ENCODE measurements at places on chromosomes 3 and 15. TPM values are rescaled to one million over a fixed set of nuclear protein-coding genes. Genes with fewer than 3 reads are reported as not detected.

The CEMIP gene
- 17.3 TPM for total RNA-seq

The GP5 gene
- 0.26 TPM for total RNA-seq

The PLSCR5 gene
- total RNA-seq: not detected

The DAZL gene
- total RNA-seq: not detected

The EAF2 gene
- total RNA-seq: 4.8 TPM

The ATP13A5 gene
- total RNA-seq: 2.0 TPM

Measured in upper lobe of right lung (tissue), 1 donor.